ENCODE measurements at places on chromosomes 13 and 19.

DNA sequence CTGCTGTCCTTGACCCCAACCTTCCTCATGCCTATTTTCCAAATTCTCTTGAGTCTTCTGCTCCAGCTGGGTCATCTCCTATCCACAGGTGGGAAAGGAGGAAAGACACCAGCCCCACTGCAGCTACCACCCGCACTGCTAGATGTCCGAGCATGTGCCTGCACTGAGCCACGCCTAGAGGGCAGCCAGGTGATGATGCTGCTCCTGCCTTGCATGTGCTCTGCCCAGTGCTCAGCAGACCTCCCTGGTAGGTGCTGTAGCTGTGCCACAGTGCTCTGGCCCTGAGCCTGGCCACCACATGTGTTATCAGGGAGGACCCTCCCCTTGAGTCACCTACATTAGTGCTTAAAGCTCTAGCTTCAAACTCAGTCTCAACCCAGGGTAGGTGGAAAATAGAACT is 6.9 kb upstream of the CYSLTR2 start:
- DNase-seq = peak; percentile 33

GRCh38 chr19:43760941-43761340 is 6.2 kb upstream of the SMG9 start:
- DNase-seq = no peak

- no peak for DNase-seq
Observed at GRCh38 chr19:1026783-1027649, 608 bp downstream of the CNN2 start.

- DNase-seq = no peak
Observed at GRCh38 chr19:29564574-29565005, 38.8 kb downstream of the VSTM2B start.

DNA sequence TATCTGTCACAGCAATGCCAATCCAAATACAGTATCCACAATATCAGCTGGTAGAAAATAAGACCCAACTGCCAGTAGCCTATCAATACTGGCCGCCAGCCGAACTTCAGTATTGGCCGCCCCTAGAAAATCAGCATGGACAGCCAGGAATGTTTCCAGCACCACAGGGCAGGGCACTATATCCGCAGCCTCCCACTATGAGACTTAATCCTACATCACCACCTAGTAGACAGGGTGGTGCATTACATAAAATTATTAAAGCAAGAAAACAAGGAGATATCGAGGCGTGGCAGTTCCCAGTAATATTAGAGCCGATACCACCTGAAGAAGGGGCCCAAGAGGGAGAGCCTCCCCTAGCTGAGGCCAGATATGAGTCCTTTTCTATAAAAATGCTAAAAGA is 111.3 kb downstream of the ZNF486 start:
- DNase-seq = peak; percentile 53

DNA sequence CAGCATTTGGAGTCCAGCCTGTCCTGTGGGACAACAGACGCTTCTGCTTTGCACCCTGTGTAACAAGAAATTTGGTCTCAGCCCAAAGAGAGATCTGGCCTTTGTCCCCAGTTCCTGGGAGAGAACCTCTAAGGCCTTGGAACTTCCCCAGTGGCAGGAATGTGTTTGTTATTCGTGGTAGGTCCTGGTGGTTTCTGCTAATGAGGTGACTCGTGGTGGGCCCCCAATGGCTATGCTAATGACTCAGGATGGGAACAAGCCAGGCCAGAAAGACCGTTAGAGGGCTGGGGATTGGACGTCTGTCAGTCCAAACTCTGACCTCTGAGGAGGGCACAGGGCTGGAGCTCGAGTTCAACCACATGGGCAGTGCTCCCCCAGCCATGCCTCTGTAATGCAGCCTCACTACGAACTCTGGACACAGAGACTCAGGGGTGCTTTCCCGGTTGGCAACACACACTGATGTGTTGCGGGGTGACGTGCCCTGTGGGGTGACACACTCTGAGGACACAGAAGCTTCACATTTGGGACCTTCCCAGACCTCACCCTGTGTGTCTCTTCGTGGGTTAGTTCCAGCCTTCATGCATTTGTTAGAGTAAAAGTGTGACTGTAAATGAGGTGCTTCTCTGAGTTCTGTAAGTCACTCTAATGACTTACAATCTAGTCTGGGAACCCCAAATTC is 38.9 kb downstream of the TEX29 start:
- DNase-seq = peak; percentile 76

- no peak for DNase-seq
Observed at GRCh38 chr13:31101472-31102170, 60.1 kb downstream of the HSPH1 start.

DNA sequence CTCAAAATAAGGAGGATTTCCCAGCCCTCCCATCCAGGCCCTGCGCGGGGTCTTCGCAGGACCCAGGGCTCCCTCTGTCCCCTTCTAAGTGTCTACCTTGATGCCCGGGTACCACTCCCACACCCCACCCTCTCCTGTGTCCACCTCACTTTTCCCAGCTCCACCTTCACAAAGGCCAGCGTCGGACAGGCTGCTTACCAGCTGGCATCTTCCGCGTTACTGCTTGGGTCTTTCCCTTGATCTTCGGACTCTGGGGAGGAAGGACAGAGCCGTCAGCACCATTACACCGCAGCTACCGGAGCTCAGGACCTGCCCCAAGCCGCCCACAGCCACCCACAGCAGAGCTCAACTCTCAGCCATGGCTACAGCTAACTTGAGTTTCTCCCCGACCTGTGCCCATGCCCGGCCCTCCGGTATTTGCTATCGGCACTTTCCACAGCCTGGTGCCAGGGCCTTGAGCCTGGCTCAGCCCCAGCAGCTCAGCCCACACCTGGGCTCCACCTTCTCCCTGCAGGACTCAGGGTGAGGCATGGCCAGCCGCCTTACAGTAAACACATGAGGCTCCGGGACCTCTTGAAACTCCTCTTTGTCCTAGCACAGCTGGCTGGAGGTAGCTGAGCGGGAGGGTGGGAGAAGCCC is 3.8 kb downstream of the C13orf46 start:
- DNase-seq = no peak

GRCh38 chr19:10836479-10837330 is 693 bp upstream of the TMED1 start:
- DNase-seq = peak; percentile 82

- no peak for DNase-seq
Observed at GRCh38 chr13:84686973-84687372, 804.7 kb upstream of the SLITRK1 start.

GRCh38 chr13:114235697-114236096 is 1.0 kb downstream of the CDC16 start:
- DNase-seq = no peak

- no peak for DNase-seq
Observed at GRCh38 chr19:13002166-13002898, 7.1 kb downstream of the NFIX start.

GRCh38 chr13:106528718-106529414 is 6.6 kb downstream of the EFNB2 start:
- no peak for DNase-seq

DNA sequence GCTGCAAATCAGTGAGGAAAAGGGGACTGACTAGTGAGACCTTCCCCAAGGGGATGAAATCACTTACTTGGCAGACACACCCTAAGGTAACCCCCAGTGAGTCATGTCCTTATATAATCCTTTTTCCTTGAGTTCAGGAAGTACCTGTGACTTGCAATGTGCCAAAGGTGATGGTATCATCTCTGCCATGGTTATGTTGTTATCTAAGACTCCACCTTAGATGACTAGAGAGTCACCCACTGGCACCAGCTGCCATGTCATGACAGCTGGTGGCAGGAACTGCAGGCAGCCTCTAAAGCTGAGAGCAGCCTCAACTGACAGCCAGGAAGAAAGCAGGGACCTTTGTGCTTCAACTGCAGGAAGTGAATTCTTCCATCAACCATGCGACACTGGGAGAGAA is 12.5 kb downstream of the PBX4 start:
- no peak for DNase-seq

GRCh38 chr13:114025714-114026431 is 52.0 kb upstream of the C13orf46 start:
- no peak for DNase-seq

DNA sequence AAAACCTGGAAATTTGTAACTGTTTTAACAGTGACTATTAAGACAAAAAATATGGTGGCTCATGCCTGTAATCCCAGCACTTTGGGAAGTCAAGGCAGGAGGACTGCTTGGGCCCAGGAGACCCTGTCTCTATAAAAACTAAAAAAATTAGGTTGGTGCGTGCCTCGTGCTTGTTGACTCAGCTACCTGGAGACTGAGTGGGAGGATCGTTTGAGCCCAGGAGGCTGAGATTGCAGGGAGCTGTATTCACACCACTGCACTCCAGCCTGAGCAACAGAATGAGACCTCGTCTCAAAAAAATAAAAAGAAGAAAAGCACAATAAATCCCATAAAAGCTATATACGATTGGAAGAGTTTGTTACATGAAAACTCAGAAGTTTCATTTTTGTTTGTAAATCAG is 23.7 kb downstream of the KLF5 start:
- no peak for DNase-seq

GRCh38 chr13:97781891-97782305 is 171.6 kb upstream of the IPO5 start:
- no peak for DNase-seq

GRCh38 chr19:17104679-17105078 is 29.1 kb downstream of the MYO9B start:
- no peak for DNase-seq

GRCh38 chr13:58991826-58992477 is 1171.8 kb downstream of the DIAPH3 start:
- no peak for DNase-seq

- DNase-seq = no peak
Observed at GRCh38 chr19:30448386-30449077, 76.3 kb downstream of the ZNF536 start.

- DNase-seq = no peak
Observed at GRCh38 chr13:71820699-71821098, 46.3 kb downstream of the DACH1 start.

DNA sequence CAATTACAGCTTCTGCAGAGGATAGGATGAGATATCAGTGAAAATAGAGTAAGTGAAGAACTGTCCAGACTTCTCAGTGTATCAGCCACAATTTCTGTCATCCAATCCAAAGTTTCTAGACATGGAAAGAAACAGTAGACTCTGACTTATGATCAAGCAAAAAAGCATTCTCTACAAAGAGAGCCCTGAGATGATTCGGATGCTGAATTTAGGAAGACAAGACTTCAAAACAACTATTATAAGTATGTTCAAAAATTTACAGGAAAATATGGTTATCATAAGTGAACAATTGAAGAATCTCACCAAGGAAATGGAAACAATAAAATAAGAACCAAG is 238.2 kb upstream of the IRS2 start:
- no peak for DNase-seq

DNA sequence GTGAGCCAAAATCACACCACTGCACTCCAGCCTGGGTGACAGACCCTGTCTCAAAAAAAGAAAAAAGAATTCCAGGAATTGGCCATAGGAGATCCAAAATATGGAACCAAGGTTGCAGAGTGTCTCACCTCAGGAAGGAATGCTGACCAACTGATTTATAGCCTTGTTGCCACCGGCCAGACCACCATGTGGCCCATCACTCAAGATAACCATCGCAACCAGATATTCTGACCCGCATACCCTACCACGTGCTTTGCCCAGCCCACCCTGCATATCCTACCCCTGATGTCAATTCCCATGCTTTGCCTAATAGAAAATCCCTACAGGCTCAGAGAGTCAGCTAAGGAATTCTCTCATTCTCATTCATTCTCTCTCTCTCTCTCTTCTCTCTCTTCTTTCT is 95.1 kb upstream of the DOCK9 start:
- DNase-seq = no peak

- DNase-seq = no peak
Observed at GRCh38 chr19:35076026-35076370, 34.5 kb downstream of the HPN start.

- peak; percentile 86 for DNase-seq
Observed at GRCh38 chr19:3607303-3608078, 816 bp upstream of the TBXA2R start.

GRCh38 chr13:67977066-67977465 is 746.9 kb upstream of the PCDH9 start:
- no peak for DNase-seq

DNA sequence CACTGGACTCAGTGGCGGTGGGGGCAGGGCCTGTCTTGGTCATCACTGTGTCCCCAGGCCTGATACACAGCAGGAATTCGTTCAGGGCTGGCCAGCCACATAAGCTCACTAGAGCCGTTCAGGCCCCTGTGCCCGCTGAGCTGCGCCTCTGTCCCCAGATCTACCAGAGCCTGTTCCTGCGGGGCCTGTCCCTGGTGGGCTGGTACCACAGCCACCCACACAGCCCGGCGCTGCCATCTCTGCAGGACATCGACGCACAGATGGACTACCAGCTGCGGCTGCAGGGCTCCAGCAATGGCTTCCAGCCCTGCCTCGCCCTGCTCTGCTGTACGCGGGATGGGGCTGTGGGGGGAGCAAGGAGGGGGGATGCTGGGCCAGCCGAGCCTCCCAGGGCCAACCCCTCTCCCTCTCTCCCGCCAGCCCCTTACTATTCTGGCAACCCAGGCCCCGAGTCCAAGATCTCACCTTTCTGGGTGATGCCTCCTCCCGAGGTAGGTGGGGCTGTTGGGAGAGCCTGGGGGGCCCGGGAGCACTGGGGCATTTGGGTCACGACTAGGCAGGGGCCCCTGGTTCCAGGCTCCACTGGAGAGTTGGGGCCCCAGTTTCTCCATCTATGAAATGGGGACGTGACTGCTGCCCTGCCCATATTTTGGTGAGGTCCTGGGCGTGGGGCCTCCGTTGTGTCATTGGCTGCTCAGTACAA is 13.9 kb downstream of the MPND start:
- DNase-seq = no peak

DNA sequence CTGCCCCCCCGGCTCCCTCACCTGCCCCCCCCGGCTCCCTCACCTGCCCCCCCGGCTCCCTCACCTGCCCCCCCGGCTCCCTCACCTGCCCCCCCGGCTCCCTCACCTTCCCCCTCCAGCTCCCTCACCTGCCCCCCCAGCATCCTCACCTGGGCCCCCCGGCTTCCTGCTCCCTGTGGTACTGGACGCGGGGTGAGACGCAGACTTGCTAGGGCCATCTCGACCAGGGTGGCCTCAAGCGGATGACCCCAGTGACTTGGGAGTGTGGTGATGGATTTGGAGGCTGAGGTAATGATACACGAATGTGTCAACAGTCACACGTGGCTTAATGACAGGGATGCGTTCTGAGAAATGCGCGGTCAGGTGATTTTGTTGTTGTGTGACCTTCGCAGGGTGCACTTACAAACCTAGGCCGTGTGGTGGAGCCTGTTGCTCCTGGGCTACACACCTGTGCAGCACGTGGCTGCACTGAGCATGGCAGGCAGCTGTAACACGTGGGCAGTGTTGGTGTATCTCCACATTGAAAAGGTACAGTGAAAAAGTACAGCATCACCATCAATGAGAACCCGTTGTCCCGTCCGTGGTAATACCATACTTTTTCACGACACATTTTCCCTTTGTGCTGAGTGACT is 197.8 kb downstream of the TEX29 start:
- DNase-seq = peak; percentile 57

DNA sequence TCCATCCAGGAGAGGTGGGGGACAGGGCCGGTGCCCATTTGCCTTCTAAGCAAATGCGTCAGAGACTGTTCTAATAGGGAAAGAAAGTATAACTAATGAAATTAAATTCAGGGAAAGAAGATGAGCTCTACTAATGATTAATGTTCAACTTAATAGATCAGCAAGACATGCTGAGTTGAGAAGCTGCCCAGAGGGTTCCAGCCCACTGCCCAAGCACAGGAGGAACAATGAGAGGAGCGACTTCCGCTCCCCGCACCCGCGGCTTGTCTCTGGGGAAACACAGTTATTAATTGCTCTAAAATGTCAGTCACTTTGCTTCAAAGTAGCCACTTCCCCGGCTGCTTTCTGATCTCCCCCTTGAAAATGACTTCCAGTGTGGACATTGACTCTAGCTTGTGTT is 331.3 kb downstream of the UQCRFS1 start:
- DNase-seq = no peak

- peak; percentile 57 for DNase-seq
Observed at GRCh38 chr19:10295847-10296591, 6.3 kb downstream of the ICAM5 start.

Data from H9 (cell line).